ENCODE measurements at places on chromosomes 16 and 17.

GRCh38 chr16:10647721-10648296 is 46.9 kb downstream of the TEKT5 start:
- no peak for DNase-seq

- no peak for DNase-seq
These were observed 45.7 kb downstream of the FZD2 start for GRCh38 chr17:44602970-44603369.

DNA sequence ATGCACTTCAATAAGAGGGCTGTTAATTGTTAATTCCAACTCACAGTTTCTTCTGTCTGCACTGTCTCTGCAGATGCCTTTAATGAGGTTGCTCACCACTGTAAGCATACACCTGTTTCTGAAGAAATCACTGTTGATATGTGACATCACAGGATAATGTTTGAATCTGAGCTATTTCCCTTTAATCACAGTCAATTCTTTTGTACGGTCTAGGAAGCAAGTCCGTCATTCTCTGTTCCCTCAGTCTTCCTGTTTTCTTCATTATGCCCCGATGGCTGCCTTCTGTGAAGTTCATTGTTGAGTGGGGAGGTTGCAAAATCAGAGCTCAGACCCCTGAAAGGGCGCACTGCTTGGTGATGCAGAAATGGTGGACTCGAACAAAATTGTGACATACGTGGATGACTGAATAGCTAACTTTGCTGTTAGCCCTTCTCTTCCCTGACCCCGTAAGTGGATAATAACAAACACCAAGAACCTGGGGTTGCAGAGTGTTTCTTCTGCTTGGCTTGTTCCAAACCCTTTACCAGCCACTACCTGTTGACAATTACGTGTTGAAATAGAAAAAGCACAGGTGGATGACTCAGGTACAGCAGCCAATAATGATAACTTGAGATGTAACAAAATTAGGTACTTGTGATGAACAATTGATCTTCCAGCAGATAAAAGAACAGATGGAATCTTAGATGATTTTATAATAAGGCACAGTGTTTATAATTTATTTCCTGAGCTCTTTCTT is 71.9 kb upstream of the AXIN2 start:
- DNase-seq, result no peak

- no peak for DNase-seq
These were observed 16.3 kb downstream of the FOXJ1 start for GRCh38 chr17:76124582-76125390.

DNA sequence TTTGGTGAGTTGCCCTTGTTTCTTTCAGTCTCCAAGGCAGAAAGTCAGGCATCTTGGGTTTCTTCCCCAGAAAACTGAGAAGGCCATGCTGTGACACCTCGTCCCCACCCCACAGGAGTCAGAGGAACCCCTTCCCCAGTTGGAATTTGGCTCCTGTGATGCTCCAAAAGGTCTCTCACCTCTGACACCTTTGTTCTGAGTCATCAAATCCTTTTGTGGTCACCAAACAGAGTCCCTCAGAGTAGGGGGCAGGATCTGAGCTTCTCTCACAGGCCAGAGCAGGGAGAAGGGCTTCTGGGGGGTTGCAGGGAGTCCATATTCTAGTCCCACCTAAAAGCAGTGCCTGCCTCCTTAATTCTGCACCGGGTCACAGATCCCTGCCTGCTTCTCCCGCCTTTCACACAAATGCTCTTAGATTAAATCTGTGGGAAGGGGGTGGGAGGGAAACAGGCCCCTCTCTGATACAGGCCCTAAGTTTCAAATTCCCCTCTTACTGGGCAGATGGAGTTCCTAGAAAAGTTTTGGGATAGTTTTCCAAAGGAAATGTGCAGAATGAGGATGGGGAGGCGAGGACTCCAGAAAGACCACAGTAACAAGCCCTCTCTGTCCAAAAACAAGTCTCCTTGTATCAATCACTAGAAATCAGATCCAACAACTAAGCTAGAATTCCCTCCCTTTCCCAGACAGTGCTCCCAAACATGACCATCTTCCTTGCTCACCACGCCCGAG is 1.3 kb downstream of the PHOSPHO1 start:
- DNase-seq, result no peak

DNA sequence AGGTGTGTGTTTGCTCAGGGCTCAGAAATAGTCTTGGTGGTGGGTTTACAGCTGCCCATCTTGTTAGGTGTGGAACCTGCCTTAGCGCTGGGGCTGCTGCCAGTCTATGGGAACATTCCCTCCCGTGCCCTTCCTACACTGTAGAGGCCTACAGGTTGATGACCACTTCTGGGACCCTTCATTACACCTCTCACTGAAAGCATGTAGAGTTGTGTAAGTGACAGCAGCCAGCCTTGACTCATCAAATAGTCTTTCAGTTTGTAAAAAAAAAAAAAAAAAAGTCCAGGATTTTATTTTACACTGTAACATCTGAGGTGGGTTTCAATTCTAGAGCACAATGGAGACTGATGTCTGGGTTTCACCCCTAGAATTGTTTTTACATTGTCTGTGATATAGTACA is 193.9 kb downstream of the SPECC1 start:
- no peak for DNase-seq

DNA sequence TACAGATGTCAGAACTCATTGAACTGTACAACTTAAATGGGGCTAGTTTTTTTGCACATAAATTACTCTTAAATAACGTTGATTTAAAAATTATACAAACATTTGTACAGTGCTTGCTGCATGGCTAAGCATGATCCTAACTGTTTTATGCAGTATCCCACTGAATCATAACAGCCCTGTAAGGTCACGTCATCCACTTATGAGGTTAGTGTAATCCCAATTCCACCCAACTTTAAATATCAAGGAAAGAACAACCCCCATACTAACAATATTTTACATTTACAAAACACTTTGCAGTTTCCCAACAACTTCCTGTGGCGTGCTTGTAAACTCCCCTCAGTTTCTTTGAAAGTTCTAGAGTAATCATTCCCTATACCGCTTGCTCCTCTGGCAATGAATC is 190.1 kb upstream of the SALL1 start:
- no peak for DNase-seq
